ENCODE measurements at places on chromosomes 2 and 18.

DNA sequence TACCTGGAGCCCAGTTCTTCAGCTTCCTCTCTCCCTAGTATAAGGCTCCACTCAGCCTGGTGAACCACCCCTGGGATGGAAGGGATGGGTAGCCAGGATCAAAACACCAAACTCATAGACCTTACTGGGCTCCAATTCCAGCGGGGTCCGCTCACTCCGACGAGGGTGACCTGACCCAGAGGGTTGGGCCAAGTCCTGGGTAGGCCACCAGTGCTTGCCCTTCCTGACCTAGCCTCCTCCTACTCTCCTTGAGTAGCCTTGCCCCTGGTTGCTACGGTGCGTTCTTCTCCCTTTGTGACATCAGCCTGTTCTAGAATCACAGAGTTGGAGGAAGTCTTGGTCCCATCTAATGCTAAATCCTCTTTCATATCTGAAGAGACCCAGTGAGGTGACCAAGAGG, 537 bp upstream of the STAT4 start:
- no peak for DNase-seq

GRCh38 chr2:126449677-126450076, 206.3 kb upstream of the GYPC start:
- no peak for DNase-seq

DNA sequence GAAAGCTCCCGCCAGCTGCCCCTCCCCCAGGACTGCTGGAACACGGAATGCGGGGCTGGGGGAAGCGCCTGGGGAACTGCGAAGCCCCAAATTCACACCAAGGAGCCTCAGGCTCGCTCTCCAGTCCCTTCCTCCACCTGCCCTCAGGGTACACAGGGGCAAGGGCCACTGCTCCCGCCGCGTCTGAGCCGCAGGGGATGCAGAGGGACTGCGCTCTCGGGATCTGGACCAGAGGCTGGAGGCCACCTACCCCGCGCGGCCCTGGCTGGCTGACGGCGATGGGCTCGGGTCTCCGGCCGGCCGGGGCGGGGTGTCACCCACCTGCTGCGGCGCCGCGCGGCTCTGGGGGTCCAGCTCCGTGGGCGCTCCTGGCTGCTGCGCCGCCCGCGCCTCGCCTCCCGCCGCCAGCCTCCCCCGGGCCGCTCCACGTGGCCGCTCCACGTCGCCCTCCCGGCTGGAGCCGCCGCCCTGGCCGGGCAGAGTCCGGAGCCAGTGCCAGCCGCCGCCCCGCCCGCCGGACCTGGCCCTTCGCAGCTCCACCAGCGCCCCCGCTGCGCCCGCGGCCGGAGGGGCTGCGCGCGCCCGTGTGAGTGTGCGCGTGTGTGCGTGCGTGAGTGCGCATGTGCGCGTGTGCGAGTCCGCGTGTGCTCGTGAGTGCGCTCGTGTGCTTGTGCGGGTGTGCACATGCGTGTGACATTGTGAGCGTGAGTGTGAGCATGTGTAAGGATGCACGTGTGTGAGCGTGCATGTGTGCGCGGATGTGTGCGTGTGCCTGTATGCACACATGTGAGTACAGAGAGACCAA, at the start of gene CGREF1:
CGREF1 (minus strand) TSS at position 604 of the 805 bp plus-strand sequence. CDS start 14,762 bp downstream, outside the sequence.
- DNase-seq, result peak; percentile 27

GRCh38 chr2:176138526-176138922, 9.0 kb downstream of the HOXD8 start:
- no peak for DNase-seq

GRCh38 chr18:45974088-45974536, 7.0 kb upstream of the EPG5 start:
- peak; percentile 18 for DNase-seq

GRCh38 chr2:46361920-46362666, 64.9 kb downstream of the EPAS1 start:
- no peak for DNase-seq

DNA sequence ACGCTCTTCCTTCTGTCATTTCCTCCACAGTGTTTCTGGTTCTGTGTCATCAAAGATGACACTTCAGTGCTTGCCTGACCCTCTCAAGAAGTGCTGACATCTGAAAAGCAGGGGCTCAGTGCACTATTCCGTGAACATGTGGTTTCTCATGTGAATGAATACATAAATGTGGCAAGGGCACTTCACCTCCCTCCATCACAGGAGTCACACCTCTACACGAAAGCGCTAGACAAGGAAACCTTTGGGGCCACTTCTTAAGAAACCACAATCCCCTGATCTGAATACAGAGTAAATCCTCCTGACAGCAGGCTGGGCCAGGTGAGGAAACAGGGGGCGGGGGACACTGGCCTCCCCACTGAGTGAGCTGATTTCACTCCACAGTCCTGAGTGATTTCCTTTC, 145.8 kb upstream of the ACAA2 start:
- DNase-seq, result no peak

GRCh38 chr2:176395273-176395854, 126.1 kb downstream of the MTX2 start:
- DNase-seq, result no peak
